ENCODE measurements at places on chromosomes 2 and 18.

GRCh38 chr2:200703127-200703925, 108.4 kb upstream of the BZW1 start:
- no peak for DNase-seq

DNA sequence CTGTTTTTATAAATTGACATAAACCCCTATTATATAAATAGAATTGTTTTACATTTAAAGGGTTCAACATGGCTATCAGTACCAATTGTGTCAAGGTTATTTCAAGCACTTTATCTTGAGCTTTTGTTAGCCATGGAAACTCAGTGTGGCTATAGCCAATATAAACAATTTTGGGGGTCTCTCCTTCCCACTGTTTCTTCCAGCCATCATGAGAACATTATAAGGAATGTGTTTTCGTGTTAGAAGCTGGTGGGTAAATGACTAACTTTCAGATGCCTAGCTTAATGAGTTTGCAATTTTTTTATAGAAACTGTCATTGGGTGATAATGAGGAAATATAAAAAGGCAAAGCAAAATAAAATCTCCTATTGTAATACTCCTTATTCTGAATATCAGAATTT, 153.5 kb upstream of the FOSL2 start:
- DNase-seq: no peak

DNA sequence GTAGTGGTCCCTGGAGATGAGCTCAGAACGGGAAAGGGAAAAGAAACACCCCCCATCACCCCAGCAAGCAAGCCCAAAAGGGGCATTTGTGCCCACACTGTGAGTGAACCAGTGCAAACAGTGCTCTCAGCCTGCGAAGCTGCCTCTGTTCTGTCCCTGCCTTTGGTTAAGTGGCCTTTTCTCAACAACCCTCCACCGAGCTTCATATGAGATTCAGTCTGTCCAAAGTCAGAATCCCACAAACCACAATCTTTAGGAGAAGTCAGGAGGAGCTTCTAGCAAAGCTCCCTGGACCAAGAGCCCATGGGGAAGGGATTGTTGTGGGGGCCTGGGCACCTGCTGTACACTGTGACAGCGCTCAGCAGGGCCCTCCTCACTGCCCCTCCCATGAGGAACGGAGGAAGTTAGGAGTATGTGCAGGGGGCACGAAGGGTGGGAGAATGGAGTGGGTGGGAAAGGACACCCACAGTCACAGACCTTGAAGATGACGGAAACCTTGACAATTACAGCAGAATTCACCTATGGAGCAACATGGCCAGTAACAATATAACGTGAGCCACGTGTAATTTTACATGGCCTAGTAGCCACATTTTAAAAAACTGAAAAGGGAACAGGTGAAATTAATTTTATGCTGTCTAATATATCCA, 119.5 kb downstream of the SMAD7 start:
- DNase-seq: no peak

DNA sequence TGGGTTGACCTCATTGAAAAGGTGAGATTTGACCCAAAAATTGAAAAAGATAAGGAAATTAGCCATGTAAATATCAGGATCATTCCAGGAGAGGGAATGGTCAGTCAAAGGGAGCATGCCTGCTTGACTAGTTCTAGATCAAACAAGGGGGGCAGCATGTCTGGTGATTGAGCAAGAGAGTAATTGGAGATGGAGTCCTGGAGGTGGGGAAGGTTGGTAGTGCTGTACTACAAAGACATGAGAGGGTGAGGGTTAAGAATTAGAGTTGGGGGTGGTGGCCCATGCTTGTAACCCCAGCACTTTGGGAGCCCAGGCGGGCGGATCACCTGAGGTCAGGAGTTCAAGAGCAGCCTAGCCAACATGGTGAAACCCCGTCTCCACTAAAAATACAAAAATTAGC, 2.0 kb downstream of the MRPL30 start:
- no peak for DNase-seq

- no peak for DNase-seq
Observed at GRCh38 chr2:186892821-186893220, 43.9 kb upstream of the ZSWIM2 start.

DNA sequence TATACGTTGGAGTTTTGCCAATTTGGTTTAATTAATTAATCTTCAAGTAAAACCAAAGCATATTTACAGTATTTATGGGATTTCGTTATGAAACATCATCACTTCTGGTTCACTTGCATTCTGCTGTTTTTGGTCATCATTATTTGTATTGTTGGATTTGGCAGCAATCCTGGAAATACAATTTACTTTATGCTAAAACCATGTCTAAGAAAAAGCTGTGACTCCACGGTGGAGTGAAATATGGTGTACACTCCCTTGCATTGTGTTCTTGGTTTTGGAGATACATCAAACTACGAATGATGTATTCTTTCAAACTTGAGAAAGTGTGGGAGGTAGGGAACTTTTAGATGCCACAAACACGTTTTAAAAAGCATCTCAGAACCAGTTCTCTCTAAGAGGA, 106.4 kb downstream of the CTAGE1 start:
- DNase-seq: no peak

GRCh38 chr2:105121434-105121833, 83.6 kb downstream of the MRPS9 start:
- no peak for DNase-seq

GRCh38 chr2:102027036-102027980, 35.5 kb downstream of the IL1R2 start:
- DNase-seq: no peak

DNA sequence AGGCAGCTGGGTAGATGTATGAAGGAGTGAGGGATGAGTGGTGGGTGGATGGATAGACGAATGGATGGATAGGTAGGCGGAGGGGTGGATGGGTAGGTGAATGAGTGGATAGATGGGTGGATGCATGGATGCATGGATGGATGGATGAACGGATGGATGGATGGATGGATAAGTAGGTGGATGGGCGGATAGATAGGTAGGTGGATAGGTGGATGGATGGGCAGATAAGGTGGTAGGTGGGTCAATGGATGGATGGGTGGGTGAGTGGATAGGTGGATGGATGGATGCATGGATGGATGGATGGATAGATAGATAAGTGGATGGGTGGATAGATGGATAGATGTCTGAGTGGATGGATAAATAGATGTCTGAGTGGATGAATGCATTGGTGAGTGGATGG, 30.1 kb downstream of the MLPH start:
- no peak for DNase-seq

GRCh38 chr2:30584116-30584515, 137.1 kb downstream of the LCLAT1 start:
- no peak for DNase-seq

- DNase-seq: no peak
Observed at GRCh38 chr2:219500135-219500534, 1.4 kb downstream of the GMPPA start.

Data from activated naive CD4-positive, alpha-beta T cell treated with anti-CD3 and anti-CD28 coated beads, Interleukin-2, amount 50 U/mL, for 16 hours (primary cell).